Fibroblast of mammary gland (primary cell): ENCODE measurements at places on chromosomes 7 and 10.

GRCh38 chr7:22268884-22269421 lies 88.0 kb downstream of the RAPGEF5 start:
- DNase-seq, result no peak

GRCh38 chr7:157729566-157729965 lies 392.8 kb downstream of the DNAJB6 start:
- no peak for DNase-seq

GRCh38 chr7:123819001-123819400 lies 26.0 kb upstream of the HYAL4 start:
- no peak for DNase-seq

DNA sequence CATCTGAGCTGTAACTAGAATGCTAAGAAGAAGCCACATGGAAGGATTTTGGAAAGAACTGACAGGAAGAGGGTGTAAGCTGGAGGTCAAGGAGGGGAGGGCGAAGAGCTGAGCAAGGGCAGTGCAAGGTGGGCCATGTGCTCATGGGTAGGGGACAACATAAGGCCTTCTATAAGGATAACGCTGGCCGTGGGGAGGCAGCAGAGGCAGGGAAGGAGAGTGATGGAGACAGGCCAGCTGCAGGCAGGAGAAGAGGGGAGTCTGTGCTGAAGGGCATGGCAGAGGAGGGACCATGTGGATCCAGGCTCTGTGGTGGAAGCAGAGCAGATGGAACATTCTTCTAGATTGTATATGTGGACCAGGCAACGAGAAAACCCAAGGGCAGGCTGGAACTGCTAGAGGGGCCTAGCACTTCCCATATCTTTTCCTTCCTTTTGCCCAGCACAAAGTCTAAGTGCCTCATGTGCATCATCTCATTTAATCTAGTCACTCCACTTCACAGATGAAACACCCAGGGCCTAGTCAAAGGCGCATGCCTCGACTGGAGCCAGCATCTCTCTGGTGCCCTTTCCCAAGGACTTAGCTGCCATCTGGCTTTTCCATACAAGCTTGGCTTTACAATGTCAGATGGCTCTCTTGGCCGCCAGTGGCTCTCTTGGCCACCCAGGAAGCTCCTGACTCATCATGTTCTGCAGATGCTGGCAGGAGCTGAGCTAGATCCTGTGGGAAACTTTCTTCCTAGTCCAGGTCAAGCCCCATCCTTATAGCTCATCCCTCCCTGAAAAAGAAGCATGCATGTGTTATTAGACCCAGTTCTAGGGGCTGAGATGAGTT lies 6.6 kb downstream of the LRRC18 start:
- peak; percentile 51 for DNase-seq

DNA sequence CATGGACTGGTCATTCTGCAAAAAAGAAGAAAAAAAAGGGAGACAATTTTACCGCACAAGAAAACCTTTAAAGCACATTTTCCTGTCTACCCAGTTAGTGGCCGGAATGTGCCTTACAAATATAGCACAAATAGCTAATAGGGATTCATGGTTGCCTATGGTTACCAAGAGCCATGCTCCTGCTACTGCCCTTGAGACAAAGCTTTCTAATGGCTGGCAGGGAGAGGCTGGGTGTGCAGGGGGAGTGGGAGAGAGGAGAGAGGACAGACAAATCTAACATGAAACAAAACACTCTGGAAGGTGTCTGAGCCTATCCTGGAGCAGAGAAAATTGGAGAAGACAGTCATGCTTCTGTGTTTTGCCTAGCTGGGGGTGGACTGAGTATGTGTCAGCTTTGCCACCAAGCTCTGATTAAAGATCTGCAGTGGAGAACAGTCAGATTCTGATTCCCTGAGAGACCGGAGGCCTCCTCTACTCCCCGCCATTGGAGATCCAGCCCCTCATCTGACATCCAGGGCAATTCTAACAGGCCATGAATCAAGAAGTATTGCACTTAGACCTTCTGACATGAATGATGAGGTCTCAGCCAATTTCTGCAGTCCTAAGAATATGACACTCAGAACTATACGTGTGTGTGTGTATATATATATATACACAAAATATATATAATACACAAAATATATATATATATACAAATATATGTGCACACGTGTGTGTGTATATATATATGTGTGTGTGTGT lies 80.2 kb downstream of the PRTFDC1 start:
- no peak for DNase-seq

GRCh38 chr7:105897999-105898398 lies 21.6 kb upstream of the ATXN7L1 start:
- DNase-seq, result no peak

GRCh38 chr10:121104476-121105111 lies 253.4 kb downstream of the WDR11 start:
- DNase-seq, result no peak
